Stimulated activated CD8-positive, alpha-beta memory T cell treated with anti-CD3 and anti-CD28 coated beads, Interleukin-7, amount 100 ng/mL, for 1 hour (primary cell): ENCODE measurements at places on chromosomes 3 and 15.

DNA sequence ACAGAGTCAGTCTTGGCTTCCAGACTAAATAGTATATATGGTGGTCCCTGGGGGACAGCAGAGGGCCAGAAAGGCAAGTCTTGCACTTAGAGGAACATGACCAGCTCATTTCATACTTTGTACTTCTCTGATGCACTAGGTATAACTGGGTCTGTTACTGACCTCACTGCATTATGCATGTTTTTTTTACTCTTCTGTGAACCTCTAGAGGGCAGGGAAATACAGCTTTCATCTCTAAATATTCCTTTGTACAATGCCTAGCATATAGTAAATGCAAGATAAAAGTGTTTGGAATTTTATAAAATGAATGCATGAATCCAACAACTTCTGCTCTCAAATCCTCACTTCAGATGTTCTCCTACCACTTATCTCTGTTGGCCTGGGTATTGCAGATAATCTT lies 23.4 kb upstream of the ARL14 start:
- no peak for DNase-seq

DNA sequence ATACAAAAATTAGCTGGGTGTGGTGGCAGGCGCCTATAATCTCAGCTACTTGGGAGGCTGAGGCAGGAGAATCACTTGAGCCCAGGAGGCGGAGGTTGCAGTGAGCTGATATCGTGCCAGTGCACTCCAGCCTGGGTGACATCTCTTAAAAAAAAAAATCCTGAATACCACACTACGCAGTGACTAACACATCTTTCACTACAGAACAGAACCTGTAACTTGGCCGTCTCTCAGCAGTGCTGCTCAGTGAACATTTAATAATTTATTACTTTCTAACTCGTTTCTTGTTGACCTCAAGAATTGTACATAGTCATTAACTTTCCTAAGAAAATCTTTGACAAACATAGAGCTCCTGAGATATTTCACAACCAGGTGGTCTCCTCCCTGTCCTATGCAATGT lies 3.8 kb downstream of the GREM1 start:
- no peak for DNase-seq

DNA sequence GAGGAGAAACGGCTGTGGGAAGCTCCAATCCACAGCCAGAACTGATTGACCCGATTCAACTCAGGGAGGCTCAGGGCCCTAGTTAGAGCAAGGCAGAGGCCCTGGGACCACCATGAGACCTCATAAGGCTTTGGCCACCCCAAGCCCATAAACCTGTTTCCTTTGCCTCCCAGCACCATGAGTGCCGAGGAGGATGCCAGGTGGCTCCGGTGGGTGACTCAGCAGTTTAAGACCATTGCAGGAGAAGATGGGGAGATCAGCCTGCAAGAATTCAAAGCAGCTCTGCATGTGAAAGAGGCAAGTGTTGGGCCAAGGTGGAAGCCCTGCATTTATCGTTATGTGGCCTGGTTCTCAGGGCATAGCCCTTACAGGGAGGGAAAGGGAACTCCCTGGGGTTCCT lies 11.9 kb downstream of the NOX5 start:
- no peak for DNase-seq

DNA sequence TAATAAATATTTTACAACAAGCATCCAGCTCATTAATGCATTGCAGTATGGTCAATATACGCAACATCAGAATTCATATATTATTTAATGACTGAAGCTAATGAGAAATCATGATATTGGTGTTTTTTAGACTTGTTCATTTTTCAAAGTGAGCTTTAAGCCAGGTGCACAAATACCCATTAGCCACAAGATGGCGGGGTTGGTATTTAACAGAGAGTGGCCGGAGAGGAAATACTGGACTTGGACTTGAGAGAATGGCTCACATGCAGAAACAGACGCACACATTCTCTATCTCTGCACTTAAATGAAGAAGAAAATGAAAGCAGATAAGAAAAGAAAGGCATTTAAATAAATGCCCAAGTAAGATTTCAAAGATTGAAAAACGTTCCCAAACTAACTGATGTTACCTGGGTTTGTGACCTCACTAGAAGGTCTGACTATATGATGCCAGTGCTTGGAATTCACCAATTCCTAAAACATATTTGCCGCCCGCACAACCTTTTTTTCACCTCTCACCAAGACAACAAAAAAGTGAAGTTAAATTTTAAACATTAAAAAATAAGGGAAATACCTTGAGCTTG lies 21.2 kb upstream of the CRBN start:
- DNase-seq = no peak

DNA sequence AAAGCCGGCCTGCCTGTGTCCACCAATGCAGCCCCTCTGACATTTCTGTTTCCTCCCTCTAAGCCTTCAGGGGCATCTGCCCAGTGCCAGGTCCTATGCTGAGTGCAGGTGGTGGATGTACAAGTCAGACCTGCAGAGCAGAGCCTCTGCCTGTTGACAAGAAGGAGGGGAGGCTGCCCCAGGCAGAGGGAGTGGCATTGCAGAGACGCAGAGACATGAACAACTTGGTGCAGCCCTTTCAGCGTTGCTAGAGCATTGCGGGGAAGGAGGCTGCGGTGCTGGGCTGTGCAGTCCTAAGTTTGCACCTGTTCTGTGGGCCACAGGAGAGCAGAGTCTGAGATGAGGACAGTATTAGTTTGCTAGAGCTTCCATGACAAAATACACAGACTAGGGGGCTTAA lies 65.2 kb downstream of the LSM3 start:
- DNase-seq = no peak

GRCh38 chr15:99706557-99707303 lies 26.5 kb downstream of the LYSMD4 start:
- no peak for DNase-seq

DNA sequence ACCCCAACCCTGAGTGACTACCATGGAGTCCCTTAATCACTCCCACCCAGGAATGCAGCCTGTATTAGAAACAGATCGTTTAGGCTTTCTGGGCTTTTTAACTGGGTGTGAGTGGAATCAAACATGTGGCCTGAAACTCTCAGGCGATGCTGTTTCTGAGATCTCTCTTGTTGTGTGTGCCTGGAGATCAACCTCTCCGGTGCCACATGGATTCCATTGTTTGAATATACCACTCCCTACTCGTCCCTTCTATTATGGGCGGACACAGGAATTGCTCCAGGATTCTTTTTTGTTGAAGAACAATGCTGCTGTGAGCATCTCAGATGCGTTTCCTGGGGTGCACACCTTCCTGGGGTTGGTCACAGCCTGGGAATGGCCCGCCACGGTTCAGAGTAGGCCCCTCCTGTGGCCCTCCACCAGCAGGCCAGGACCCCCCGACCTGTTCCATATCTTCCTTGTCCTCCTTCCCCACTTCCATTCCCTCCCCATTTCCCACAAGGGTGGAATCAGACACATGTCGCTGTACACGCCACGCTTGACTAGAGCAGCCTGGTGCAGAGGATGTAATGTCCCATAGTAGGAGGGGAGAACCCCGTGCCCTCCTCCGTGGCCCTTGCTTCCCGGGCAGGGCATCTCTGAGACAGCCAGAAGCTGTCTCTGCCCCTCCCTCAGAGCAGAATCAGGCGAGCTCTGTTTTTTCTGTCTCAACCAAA lies 36.4 kb upstream of the PRR23E start:
- no peak for DNase-seq

DNA sequence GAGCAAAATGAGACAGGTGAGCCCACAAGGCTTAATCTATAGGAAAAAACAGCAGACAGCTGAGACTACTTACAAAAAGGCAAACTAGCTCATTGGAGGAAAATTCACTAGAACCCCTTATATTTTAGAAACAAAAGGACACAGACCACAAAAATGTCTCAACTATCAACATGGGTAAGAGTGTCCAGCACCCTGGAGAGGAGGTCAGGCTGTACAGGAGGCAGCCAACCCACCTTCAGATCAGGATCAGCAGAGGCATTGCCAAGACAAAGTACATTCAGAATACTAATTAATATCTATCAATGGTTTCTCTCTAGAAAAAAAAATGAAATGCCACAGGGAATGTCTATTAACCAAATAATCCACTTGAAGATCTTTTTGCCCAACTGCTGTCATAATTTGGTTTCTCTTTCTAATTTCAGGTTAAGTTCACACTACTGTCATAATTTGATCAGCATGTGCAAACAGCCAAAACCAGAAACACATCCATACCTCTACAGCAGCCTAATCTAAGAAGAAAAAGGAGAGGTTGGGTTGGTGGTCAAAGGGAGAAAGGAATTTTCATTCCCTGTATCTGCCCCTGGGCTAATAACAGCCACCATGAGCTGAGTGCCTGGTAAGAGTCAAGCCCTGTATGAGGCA lies 26.0 kb upstream of the THBS1 start:
- DNase-seq = no peak

GRCh38 chr15:45169608-45170480 lies 17.9 kb downstream of the SHF start:
- no peak for DNase-seq

DNA sequence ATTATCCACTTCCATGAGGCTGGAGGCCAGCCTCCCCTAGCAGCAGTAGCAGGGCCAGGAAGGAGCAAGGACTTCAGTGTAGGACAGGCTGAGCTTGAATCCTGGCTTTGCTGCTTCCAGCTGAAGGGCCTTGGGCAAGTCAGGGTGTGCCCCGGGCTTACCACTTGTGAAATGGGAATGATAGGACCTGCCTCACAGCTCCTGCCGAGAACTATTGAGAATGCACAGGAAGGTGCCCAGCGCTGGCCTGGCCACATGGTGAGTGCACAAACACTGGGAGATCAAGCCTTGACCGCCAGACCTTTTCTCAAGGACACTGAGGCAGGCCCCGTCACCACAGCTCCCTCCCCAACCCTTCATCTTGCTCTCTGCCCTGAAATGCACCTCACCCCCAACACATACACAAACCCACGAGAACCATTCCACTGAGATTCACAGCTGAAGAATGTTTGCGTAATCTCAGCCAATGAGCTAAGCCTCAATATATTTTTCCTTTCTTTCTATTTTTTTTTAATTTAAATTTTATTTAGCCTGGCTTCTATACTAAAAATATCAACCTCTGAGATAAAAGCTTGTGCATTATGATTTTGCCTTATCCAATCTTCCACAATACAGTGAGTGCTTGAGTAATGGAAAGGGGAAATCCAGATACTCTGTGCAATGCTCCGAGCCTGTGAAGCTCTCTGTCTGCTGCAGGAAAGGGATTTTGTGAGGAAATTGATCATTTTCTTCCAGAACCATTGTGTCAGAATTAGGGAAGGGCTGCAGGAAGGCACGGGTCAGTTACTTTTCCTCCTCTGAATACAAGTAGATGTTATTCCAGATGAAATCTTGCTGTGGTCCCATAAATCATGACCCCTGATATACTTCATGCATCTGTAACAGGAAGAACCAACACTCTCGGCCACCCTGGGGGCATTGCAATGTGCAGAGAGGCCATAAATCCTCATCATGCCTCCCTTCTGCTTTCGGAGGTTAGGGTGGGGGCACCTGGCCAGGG lies 193.9 kb downstream of the TLE3 start:
- no peak for DNase-seq

GRCh38 chr3:129543999-129544398 lies 1.0 kb downstream of the H1-8 start:
- DNase-seq = no peak

- no peak for DNase-seq
Measured at GRCh38 chr3:132570016-132570415, 27.1 kb upstream of the ACKR4 start.

DNA sequence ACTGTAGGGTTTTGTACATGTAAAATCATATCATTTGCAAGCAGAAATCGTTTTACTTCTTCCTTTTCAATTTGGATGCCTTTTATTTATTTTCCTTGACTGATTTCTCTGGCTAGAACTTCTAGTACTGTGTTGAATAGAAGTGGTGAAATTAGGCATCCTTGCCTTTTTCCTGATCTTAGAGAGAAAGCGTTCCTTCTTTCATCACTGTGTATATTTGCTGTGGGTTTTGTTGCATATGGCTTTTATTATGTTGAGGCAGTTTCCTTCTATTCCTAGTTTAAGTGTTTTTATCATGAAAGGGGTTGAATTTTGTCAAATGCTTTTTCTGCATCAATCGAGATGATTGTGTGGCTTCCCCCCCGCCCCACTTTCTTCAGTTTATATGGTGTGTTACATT lies 140.9 kb downstream of the ATG7 start:
- no peak for DNase-seq

- DNase-seq = no peak
Measured at GRCh38 chr3:185405243-185405642, 42.3 kb downstream of the MAP3K13 start.
